ENCODE measurements at places on chromosomes 2 and 18.
A peak's percentile ranks its signal among the peaks of the same experiment; 100 is the strongest.

GRCh38 chr2:64394153-64394552 is 59.8 kb upstream of the LGALSL start:
- DNase-seq, result no peak

GRCh38 chr2:59956981-59957380 is 596.5 kb downstream of the BCL11A start:
- DNase-seq, result no peak

DNA sequence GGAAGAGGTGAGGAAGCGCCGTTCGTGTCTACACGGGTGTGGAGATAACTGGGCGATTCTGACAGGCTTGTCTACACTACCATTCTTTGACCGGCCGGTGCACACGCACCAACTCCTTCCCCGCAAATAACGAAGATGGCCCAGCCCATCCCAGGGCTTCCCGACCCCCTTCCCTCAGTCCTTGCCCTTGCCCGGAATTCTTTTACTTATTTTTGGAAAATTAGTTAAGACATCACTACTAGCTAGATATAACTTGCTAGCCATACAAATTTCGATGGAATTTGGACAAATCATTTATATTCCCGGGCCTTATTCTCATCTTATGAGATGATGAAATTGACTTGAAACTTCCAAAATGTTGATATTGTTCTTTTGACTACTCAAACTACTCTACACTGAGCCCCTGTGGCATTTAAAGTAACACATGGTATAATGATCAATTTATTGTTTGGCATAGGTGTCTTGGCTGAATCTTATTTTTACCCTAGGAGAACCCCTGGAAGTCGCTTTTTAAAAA is 1.3 kb downstream of the ERICH2 start:
- DNase-seq, result no peak

- peak; percentile 68 for DNase-seq
Observed at GRCh38 chr2:187586011-187586641, 31.9 kb upstream of the TFPI start.

GRCh38 chr2:226798422-226799210 is 1.0 kb downstream of the IRS1 start:
- peak; percentile 69 for DNase-seq

GRCh38 chr2:165743442-165743841 is 50.6 kb downstream of the GALNT3 start:
- DNase-seq, result no peak

GRCh38 chr2:46012618-46013240 is 284.5 kb upstream of the EPAS1 start:
- peak; percentile 40 for DNase-seq

- peak; percentile 13 for DNase-seq
Observed at GRCh38 chr2:117763804-117764203, 50.7 kb upstream of the DDX18 start.

DNA sequence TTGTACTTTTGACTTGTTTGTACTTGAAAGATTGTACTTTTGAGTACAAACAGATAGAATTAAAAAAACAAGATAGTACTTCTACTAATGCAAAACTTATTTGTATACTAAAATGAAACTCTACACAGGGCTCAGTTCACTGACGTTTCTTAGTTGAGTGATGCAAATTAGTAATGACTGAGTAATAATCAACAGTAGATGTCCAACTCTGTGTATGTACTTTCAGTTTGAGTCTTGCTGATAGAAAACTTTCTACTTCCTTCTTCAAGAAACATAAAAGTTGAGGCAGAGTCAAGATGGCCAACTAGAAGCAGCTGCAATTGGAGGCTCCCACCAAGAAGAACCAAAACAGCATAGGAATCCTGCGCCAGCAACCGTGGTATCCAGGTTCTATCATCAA is 585.0 kb downstream of the NR4A2 start:
- DNase-seq, result no peak

GRCh38 chr2:28809927-28810326 is 707 bp upstream of the SPDYA start:
- DNase-seq, result no peak

DNA sequence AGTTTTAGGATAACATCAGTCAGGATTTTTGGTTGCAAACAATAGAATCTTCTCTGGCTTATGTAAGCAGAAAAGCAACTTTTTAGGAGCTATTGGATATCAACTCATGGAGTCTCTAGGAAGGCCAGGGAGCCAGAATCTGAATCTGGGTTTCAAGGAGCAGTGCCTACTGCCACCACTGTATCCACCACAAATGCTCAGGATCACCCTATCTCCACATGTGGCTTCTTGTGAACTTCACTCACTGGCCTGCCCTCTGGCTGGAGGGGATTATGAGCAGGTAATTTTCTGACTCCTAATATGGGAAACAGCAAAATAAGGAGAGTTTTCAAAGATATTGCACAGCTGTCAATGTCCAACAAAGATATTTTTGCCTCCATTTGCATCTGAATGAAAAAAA is 142.9 kb downstream of the PKP4 start:
- DNase-seq, result peak; percentile 3

DNA sequence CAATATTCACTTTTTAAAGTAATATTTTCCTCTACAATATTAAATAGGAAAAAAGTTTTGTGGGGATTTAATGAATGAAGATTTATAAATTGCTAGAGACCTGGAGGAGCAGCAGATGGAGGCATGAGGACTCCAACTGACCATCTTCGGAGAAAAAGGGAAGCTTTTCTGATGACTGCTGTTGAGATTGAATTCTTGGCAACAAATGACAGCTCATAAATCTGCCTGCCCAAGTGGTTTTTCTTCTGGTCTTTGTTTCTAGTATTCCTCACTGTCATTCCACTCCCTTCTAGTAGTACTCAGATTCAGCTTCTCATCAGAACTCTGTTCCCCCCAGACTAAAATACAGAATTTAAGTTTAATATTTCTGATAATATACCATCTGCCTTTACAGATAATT is 157.0 kb downstream of the EML6 start:
- no peak for DNase-seq

- peak; percentile 65 for DNase-seq
Observed at GRCh38 chr2:172086241-172087206, 1.2 kb downstream of the DLX1 start.

DNA sequence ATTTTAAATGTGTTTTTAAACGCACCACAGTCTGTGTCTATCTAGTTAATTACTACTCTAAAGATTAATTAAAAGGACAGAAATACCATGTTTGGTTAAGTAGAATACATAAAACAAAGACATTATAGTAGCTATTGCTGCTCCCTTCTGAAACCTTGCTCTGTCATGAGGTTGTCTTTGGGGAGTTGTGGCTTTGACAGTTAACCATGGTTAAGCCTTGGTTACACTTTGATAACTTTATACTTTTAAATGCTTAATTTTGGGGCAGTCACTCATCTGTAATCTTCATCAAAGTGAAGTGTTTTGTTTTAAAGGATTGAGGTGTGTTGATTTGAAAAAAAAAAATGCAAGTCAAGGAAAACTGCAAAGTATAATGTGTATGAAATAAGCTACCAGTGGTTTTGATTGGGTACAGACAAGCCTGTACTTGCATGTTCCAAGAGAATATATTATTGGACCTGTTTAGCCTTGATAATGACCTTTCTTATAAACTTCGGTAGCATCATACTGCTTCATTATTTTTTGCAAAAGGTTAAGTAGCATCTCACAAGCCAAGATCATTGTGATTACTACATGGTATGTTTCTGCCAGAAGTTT is 29.8 kb upstream of the TBR1 start:
- no peak for DNase-seq

DNA sequence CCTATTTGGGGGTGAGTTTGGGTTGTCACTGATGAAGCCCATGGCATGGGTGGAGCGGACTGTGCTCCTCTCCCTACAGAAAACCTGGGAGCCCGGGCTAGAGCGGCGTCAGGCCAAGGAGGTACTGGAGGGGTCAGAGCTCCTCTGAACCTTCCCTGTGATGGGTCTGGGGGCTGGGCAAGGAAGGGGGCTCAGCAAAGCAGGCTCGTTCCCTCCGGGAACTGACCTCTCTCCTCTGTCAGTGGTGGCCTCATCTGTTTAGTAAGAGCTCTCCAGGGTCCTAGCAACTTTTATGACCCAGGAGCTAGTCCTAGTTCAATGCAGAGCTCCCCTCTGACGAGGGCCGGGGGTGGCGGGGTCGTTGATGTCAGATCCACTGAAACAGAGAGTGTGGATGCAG is 62.4 kb upstream of the OTOF start:
- no peak for DNase-seq

DNA sequence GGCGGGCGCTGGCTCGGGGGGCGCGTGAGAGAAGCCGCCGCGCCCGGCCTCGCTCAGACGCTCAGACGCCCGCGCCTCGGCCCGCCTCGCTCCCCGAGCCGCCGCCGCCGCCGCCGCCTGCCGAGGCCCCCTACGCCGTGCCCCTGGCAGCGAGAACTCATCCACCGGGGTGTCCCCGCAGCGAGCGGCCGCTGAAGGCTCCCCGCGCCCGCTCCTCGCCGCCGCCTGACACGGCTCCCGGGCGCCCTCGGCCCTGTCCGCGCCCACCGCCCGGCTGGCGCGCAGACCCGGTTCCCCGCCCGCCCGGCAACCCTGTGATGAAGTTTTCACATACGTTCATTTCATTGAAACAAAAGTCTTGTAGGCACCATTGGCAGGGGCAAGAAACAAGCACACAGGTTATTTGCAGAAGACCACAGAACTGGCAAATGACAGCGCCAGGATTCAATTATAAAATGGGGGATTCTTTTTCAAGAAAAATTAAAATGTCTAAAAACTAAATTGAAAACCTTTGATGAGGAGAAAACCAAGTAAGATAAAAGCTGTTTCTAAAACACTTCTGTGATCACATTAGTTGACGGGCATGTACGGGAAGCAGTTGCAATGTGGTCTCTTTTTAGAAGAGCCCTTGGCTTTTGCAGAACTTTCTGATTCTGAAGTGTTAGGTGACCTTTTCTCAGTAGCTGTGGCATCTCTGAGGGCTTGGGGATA is 50.5 kb upstream of the TUBA3D start:
- no peak for DNase-seq

GRCh38 chr2:136957044-136957443 is 191.7 kb downstream of the THSD7B start:
- no peak for DNase-seq

DNA sequence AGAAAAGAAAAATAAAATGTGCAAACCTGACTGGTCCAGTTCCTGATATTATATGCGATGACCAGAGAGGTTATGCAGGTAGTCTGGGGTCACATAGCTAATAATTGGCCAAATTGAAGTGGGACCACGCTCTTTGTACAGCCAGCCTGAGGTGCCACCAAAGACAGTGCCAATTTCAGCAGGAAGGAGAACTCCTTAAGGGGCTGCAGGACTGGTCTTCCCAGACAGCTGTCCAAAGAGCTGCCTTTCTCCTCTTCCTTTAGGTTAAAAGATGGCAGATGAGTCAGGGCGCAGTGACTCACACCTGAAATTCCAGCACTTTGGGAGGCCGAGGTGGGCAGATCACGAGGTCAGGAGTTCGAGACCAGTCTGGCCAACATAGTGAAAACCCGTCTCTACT is 95.5 kb downstream of the ACKR3 start:
- DNase-seq, result peak; percentile 11

DNA sequence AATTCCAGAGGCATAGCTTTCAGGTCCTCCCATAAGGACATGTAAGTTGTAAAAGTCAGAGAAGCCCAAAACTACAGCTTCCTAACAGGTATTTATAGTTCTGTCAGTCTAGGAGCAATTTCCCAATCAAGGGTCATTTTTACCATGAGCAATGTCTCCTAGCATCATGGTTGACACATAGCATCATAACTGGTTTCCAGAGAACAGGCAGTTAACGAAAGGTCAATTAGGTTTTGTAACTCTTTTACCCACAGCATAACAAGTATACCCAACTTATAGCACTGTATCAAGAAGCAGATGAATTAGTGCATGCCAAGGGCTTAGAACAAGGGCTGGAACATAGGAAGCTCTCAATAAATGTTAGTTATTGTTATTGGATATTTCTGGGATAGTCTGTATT is 110.1 kb downstream of the MREG start:
- peak; percentile 39 for DNase-seq

DNA sequence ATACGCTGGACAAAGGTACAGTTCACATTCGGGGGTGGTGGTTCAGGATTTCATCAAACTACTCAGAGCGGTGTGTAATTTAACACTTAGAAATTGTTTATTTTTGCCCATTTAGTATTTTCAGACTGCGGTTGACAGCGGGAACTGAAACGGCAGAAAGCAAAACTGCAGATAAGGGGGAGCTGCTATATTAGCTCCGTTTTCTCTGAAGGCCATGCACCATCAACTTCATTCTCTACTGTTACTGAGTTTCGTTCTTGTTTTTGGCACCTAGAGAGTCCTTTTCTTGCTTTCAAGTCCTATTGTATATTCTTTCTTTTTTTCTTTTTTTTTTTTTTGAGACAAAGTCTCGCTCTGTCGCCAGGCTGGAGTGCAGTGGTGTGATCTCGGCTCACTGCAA is 121.5 kb upstream of the SP3 start:
- no peak for DNase-seq

DNA sequence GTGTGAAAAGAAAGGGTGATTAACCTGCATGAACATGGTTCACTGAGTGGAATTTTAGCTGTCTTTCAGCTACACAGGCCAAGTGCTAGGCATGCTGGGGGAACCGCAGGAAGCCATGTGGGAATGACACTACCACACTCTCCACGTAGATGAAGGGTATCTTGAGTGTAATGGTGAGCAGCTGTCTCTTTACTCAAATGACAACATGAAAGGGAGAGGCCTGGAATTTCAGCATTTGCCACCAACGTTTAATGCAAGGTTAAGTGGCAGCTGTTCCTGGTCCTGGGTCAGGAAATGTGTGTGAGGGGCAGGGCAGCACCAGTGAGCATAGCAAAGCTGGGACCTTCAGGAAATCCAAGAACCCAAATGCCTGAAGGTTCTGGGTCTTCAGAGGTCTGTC is 588.4 kb downstream of the SLC4A3 start:
- DNase-seq, result no peak

DNA sequence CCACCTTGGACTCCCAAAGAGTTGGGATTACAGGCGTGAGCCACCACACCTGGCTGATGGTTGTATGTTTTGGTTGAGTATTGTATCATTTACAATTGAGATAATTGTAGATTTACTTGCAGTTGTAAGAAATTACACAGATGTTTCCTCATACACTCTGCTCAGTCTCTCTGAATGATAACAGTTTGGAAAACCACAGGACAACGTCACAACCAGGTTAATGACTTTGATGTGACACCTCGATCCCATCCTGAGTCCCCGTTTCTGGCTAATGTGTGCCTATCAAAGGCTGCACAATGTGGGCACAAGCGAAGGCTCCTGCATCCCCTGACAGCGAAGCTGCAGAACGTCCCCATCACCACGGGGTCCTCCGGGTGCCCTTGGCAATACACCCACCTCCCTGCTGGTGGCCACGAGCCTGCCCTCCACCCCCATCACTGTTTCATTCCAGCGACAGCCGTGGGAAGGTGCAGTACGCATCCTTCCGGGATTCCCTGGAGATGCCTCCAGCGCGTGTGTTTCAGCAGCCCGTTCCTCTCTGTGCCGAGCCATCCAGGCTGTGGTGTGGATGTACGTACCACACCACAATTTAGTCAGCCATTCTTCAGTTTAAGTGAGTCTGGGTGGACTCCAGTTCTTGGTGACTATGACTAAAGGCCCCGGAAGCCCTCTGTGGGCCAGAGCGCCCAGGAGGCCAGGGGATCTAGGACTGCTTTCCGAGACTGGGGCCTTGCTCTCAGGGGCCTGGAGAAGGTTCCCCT is 4.3 kb upstream of the PDCD1 start:
- no peak for DNase-seq

- DNase-seq, result no peak
Observed at GRCh38 chr18:47826157-47827074, 104.0 kb downstream of the SMAD2 start.
